ENCODE measurements at places on chromosomes 4 and X.
A peak's percentile ranks its signal among the peaks of the same experiment; 100 is the strongest.

DNA sequence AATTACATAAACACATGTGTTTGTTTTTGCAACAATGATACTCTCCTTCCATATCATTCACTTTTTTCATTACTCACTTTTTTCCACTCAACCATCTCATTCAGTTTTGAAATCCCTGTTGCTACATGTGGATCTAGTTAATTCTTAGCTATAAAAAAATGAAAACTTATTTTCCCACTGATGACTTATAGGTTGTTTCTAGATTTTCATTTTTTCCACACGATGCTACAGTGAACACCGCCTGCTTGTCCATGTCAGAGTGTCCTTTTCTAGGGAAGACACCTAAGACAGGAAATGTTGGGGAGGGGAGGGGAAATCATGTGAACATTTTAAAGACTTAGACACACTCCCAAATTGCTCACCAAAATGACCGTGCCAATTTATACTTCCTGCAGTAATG, 70.2 kb downstream of the SUPT20HL2 start:
- DNase-seq, result no peak

DNA sequence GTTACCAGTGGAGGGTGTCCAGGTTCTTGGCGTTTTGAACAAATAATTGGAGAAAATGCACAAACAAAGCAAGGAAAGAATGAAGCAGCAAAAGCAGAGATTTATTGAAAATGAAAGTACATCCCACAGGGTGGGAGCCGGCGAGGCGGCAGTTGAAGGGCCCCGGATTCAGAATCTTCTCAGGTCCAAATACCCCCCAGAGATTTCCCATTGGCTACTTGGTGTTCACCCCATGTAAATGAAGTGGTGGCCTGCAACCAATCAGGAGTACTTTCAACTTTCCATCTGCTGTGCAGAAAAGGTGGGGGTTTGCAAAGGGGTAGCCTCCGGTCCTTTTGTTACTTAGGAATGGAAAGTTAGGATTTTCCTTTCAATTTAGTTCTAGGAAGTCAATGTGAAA, 1447.0 kb downstream of the C4orf33 start:
- DNase-seq, result no peak

DNA sequence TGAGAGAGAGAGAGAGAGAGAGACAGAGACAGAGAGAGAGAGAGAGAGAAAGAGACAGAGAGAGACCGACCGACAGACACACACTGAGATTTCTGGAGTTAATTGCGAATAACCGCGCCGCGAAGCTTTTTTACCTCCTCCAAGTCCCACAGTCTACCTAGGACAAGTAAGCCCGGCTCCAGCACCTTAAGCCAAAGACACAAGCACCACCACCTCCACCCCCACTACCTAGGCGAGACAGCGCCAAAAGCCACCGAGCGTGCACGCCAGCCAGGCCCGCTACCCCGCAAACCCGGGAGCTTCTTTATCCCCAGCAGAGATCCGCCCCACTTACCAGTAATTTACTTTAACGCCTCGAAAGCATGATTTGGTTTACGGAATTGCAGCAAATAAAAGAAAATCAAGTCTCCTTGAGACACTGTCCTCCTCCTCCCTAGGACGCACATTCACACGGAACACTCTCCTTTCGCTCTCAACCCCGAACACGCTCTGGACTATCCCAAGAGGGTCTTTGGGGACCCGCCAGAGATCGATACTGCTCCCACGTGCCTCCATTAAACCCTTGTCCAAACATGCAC, 649.6 kb upstream of the DIPK2B start:
- DNase-seq, result no peak

DNA sequence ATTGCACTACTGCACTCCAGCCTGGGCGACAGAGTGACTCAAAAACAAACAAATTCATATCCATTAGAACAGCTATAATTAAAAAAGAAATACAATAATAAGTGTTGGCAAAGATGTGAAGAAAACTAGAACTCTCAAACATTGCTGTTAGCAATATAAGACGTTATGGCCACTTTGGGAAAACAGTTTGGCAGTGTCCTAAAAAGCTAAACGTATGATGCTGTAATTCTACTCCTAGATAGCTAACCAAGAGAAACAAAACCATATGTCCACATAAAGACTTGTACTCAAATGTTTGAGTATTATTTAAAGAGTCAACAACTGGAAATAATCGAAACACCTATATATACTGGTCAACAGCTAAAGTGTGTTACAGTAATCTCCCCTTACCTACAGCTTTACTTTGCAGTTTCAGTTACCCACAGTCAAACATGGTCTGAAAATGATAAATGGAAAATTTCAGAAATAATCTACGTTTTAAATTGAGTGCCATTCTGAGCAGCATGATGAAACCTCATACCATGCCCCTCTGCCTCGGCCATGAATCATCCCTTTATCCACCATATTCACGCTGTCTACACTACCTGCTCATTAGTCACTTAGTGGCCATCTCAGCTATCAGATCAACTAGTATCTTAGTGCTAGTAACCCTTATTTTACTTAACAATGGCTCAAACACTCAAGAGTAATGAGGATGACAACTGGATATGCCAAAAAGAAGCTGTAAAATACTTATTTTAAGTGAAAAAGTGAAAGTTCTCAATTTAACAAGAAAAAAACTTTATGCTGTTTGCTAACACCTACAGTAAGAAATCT, 4.9 kb downstream of the ELF2 start:
- DNase-seq, result no peak

DNA sequence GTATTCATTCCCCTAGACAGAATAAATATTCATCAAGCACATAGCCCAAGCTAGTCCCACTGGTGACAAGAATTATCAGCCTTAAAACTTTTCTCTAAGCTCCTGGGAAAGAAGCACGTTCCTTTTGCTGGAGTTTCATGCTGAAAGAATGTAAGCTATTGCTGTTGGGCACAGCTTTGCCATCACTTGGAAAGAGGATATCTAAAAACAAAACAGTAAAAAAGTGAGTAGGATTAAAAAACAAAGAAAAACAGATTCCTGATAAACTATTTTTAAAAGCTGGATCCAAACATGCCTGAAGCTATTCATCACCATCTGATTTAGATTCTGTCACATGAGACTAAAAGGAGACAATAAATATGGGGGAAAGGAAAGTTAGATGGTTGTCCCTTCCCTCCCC, 176.8 kb downstream of the SCFD2 start:
- no peak for DNase-seq

GRCh38 chrX:7985568-7985967, 58.4 kb upstream of the PNPLA4 start:
- no peak for DNase-seq

DNA sequence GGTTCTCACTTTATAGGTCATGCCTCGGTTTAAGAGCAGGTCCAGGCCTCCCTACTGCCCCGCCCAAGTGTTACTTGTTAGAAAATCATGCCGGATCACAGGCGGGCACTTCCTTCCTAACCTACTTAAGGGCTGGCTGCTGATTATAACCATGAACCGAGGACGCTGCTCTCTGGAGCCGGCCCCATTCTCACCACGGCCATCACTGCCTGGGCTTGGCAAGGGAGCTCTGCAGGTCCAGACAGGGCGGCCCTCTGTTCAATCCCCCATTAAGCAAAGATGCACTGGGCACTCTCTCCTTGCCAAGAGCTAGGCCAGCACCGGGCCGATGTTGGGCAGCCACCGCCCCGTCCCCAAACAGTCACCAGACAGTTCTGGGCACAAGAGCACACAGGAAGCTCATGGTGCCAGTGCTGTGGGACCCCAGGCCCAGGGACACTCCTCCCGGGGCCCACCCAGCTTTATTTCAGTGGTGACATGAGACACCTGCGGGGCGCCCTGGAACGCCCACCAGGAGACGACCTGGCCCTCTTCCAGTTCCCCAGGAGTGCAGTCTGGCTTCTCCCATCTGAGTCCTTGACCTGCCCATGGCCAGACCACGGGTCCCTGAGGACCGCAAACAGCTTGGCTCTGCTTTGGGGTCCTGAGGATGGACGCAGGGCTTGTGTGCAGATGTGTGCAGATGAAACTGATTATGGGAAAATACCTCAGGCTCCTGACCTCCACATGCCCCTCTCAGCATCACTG, 44.0 kb downstream of the ABLIM2 start:
- no peak for DNase-seq

DNA sequence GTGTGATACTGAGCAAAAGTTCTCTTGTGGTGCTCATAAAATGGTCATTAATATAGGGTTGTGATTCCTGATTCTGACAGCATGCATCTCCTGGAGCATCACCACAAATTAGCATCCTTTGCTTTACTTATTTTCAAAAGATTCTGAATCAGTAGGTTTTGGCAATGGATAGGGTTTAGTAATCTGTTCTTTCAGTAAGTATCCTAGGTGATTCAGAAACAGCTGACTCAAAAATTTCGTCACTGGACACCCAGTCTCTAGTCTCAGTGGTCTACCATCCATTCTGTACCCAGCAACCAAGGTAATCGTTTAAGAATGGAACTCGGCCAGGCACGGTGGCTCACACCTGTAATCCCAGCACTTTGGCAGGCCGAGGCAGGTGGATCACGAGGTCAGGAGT, 4.1 kb downstream of the CBLL2 start:
- DNase-seq, result no peak

DNA sequence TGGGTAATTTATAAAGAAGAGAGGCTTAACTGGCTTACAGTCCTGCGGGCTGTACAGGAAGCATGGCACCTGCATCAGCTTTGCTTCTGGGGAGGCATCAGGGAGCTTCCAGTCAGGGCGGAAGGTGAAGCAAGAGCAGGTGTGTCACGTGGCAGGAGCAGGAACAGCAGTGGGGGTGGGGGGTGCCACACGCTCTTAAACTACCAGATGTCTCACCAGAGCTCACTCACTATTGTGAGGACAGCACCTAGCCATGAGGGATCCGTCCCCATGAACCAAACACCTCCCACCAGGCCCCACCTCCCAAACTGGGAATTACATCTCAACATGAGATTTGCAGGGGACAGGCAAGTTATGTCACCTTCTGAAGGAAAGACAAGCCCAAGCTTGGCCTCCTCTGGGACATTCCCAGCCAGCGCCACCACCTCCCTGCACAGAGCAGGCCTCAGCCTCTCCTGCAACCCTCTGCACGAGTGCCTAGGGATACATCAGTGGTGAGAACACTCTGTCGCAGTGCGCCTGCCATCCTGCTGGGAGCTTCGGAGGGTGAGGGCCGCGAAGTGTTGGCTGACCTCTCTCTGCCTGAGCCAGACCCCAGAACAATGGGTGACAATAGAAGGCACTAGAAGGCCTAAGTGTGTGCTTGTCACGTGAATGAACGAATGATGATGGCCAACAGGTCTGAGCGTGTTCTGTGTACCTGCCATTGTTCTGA, 244.3 kb downstream of the EVC2 start:
- DNase-seq, result no peak

DNA sequence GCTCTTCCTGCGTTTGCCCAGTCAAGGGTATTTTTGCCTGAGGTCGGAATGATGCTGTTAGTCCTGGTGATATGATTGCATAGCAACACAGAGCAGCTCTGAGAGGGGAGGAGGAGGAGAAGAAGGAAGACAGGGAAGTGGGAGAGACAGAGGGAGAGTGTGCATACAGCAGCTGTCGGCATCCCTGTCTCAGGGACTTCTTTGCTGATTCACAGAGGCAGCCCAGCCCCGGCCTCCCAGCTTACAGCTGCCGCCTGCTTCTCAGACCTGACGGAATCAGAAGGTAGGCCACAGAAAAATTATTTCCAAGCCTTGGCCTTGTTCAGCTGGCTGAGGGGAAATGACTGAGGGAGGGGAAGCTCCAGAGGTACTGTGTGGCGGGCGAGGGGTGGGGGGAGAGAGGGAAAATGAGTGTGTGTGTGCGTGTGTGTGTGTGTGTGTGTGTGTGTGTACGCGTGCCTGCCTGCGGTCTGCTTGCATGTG, 319 bp downstream of the DRP2 start:
- DNase-seq, result no peak

GRCh38 chrX:19556202-19556601, 40.9 kb upstream of the MAP3K15 start:
- no peak for DNase-seq

DNA sequence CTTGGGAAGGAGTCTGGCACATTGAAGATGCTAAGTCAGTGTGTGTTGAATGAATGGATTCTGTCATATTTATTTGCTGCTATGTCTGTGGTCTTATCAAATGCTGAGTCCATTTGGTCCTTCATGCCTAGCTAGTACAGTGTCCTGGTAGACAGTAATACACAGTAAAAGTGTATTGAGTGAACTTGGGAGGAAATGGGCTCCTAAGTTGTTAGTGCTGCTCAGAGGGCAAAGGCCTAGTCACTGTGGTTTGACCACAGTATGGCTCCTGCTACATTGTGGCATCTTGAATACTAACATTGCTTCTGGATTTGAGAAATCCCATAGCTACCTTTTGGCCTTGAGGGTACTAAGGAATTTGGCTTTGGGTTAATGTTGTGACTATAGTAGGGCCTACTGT, 33.9 kb downstream of the MTM1 start:
- DNase-seq, result no peak

GRCh38 chrX:70433848-70434351, 10.7 kb upstream of the DLG3 start:
- DNase-seq, result peak; percentile 53

DNA sequence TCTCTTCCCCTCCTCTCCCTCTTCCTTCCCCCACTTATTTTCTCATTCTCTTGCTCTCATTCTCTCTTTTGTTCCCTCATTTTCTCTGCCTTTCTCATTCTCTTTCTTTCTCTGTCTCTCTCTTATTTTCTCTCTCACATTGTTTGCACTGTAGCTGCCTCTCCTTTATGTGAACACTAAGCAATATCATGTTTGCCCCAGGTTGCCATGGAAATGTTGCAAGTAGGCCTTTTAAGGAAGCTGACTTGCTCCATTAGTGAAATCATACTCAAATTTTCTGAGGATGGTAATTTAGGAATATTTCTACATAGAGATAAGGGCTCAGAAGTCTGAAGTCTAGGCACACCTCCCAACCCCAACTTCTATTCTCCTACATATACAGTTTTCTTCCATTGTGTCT, 130.1 kb downstream of the EDA start:
- no peak for DNase-seq

DNA sequence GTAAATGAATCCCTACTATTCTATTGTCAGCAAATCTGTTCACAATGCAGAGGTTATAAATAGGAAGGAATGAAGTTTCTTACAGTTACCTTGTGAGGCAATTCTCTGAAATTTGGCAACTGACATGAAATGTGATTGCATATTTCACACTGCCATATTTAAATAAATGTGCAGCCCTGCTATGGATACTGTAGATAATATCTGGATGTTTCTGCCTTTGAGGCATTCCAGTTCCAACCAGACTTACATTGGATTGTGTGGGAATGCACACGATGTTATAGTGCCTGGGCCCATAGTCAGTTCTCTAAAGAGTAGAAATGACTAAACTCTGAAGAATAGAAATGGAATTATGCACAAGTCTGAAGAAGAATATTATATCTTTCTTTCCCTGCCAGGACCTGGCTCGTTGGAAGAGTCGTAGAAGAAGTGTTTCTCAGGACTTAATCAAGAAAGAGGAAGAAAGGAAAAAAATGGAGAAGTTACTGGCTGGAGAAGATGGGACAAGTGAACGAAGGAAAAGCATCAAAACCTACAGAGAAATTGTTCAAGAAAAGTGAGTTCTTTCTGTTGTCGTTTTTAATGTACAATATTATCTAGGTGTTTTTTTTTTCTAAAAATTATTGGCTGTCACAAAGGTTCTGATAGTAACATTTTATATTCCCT, 102.7 kb downstream of the PHOX2B start:
- no peak for DNase-seq

GRCh38 chr4:3522651-3523050, 9.6 kb downstream of the LRPAP1 start:
- no peak for DNase-seq

Measured in activated gamma-delta T cell (primary cell).